NCI-H2107 (cell line): ENCODE measurements at places on chromosomes 3 and 15.

DNA sequence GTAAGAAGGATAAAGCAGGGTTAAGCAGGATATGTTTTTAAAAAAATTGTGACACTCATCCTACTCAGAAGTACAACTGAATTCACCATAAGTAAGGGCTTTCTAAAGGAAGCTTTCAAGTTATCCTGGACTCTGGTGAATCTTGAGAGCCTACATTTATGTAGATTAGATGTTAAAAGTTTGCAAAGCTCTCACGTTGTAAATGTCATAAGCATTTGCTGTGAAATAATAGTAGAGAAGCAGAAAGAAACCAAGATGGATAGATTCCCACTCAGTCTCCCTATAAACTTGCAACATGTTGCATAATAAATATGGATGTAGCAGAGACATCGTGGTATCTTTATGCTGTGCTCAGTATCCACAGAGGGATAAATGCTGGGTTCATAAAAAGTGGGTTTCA, 77.0 kb downstream of the LRRC3B start:
- no peak for DNase-seq

DNA sequence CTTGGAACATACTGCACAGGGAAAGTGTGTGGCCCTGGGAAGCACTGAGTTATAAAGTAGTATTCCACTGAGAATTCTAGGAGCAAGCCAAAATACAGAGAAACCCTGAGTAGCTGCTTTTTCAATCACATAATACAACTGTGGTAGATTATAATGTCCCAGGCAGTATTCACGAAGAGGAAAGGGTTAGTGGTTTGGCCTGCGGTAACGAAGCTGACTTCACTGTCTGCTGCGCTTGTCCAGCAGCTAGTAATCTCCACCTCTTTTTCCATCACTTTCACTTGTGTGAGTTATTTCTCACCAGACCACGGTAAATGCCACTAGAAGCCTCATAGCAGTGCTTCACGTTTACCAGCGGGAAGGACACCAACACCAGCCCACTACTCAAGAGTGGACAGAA, 34.4 kb downstream of the RPL39L start:
- DNase-seq = no peak

DNA sequence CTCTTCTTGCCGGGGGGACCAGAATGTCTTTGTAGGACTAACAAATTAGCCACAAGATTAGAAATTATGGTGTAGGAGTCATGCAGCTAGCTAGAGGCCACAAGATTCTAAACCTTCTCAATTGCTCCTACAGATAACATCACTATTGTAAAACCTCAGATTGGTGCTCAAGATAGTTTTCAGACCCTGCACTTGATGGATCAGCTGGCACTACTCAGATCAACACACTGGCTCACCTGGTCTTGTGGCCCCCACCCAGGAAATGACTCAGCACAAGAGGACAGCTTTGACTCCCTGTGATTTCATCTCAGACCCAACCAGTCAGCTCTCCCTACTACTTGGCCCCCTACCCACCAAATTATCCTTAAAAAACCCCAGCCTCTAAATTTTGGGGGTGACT, 124.1 kb upstream of the RASGRP1 start:
- DNase-seq = no peak

DNA sequence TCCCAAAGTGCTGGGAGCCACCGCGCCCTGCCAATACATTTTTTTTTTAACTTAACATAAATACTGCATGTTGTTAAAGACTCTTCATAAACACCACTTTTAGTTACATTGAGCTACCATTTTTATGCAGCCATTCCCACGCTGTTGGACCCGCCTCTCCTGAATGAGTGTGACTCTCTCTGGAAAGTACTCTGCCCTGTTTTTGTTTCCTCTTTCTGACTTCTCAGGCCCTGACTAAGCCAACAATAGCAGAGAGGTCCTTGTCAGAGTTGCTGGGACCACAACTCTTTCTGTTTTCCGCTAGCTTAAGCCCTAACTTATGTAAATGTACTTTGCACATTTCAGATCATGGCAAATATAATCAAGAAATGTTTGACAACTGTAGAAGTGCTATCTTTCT, 35.2 kb downstream of the PARP15 start:
- DNase-seq = no peak

GRCh38 chr3:159798951-159799350, 189.7 kb upstream of the IL12A start:
- no peak for DNase-seq

DNA sequence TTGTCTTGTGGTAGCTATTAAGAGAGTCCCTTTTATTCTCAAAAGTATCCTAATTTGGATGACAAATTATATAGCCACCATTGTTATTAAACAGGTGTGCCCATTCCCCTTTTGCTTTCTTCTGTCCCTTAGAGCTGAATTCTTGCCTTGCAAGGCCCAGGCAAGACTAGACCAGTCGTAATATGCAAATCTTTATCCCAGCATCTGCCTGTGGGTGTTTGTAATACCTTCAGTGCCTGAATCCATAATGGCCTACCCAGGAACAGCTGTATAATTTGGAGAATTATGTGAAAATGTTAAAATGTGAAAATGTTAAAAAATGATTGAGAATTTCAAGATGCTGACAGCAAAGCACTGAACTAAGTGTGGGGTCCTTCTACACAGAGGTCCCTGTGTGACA, 403.0 kb upstream of the RBMS3 start:
- no peak for DNase-seq

- no peak for DNase-seq
Measured at GRCh38 chr3:106573605-106574004, 704.8 kb upstream of the CBLB start.

DNA sequence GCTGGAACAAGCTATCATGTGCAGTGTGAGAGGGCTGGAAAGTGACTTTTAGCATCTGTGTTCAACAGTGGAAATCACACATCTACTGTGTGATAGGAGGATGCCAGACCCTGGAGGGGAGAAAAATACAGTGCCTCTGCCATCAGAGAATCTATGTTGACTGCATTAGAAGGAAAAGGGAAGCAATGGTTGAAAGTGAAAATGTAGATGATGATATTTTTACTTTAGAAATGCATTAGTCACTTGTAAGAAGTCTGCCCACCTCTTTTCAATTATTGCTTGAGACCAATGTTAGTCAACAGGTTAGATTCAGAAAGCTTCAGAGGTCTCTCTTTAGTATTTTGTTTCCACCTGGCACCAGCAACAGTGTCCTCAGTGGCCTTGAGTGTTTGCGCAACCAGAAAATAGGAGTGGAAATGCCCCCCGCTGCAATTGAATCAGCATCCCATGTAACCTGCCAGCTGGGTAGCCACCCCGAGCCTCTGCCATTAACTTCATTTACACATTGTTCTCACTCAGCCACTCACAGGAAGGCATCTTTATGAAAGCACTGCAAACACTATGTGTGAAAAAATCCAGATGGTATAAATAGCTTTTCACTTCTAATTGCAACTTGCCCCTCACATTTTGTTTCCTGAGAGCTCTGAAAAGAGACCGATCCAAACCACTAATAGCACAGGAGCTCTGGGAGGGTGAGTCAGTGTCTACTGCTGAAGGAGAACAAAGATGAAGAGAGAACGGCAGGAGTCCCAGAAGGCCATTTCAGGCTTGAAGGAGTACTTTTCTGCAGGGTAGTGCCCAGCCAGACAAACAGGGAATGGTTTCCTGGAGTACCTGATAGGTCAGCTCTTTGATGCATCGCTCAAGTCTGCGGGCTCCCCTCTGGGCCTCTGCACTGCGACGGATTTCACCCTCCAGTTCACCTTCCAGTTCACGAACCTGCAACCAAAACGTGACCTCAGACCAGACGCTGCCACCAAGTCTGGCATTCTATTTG, 92.1 kb downstream of the HHLA2 start:
- DNase-seq = peak; percentile 89

- DNase-seq = no peak
Measured at GRCh38 chr3:56275120-56275519, 193.1 kb downstream of the ERC2 start.

- no peak for DNase-seq
Measured at GRCh38 chr3:193149998-193150397, 91.0 kb upstream of the PLAAT1 start.

DNA sequence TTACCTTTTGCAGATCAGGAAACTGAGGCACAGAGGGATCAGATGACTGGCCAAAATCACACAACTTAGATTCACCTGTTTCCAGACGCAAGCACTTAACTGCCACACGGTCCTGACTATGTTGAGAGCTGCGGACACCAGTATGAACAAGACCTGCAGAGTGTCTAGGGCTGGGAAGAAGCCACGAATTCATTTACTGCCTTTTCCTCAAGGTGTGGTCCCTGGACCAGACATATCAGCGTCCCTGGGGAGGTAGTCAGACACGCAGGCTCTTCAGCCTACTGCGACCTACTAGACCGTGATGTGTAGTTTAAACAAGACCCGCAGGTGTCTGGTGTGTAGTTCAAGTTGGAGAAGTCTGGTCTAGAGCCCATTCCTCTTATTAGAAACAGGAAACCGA, 541 bp upstream of the SLC6A11 start:
- no peak for DNase-seq

- no peak for DNase-seq
Measured at GRCh38 chr15:45197512-45197911, 9.7 kb upstream of the SHF start.
